ENCODE measurements at places on chromosomes 2 and 18. TPM values are rescaled to one million over a fixed set of nuclear protein-coding genes. Genes with fewer than 3 reads are reported as not detected.

GRCh38 chr18:35468711-35469110 is 29.0 kb downstream of the INO80C start:
- no peak overlapping the region for H3K4me3 ChIP-seq
- H3K36me3 ChIP-seq, result peaks cover 4% of the 10 kb centered on the region
- H3K27me3 ChIP-seq, result no peaks in the 10 kb centered on the region
- no peak overlapping the region for H3K27ac ChIP-seq
- H3K4me1 ChIP-seq, result peaks cover 2% of the 10 kb centered on the region

DNA sequence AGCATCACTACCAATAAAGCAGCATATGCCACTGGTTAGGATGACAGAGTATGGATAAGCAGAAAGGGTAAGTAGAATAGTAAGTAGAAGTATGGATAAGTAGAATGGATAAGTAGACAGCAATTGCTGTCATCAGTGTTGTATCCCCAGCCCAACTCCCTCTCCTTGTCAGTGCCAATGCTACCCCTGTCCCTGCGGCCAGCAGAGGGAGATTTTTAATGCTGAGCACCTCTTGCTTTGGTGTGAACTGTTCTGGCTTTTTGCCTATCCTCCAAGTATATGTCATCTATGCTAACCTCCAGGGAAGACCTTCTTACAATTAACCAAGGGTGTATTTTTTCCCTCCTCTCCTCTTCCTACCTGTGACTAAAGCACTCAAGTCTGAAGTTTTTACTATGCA is 136.7 kb upstream of the SPHKAP start:
- H3K4me1 ChIP-seq, result no peaks in the 10 kb centered on the region
- H3K27me3 ChIP-seq, result no peaks in the 10 kb centered on the region
- peak; percentile 90 for DNase-seq
- no peak overlapping the region for H3K4me3 ChIP-seq
- H3K36me3 ChIP-seq, result no peaks in the 10 kb centered on the region

BMP10 gene
- total RNA-seq, result not detected

DNA sequence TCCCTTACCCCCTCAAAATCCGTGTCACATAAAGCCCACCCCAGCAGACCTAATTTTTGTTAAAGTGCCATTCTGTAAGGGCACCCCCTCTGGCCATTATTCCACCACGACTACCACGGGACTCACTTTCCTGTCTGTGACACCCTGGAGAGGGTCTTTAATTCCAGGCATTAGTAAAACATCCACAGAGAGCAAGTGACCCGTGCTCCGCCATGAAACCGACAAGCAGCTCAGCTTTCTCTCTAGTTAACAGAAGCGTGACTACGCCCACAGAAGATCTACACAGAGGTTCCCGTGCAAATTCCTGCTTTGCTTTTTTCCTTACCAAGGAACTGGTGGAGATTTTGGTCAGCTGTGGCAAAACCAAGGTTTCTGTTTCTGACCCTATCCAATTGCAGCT is 4.4 kb downstream of the SIGLEC15 start:
- peaks cover 7% of the 10 kb centered on the region for H3K4me1 ChIP-seq
- no peaks in the 10 kb centered on the region for H3K36me3 ChIP-seq
- H3K4me3 ChIP-seq, result no peak overlapping the region
- H3K27ac ChIP-seq, result no peak overlapping the region
- DNase-seq, result no peak

DNA sequence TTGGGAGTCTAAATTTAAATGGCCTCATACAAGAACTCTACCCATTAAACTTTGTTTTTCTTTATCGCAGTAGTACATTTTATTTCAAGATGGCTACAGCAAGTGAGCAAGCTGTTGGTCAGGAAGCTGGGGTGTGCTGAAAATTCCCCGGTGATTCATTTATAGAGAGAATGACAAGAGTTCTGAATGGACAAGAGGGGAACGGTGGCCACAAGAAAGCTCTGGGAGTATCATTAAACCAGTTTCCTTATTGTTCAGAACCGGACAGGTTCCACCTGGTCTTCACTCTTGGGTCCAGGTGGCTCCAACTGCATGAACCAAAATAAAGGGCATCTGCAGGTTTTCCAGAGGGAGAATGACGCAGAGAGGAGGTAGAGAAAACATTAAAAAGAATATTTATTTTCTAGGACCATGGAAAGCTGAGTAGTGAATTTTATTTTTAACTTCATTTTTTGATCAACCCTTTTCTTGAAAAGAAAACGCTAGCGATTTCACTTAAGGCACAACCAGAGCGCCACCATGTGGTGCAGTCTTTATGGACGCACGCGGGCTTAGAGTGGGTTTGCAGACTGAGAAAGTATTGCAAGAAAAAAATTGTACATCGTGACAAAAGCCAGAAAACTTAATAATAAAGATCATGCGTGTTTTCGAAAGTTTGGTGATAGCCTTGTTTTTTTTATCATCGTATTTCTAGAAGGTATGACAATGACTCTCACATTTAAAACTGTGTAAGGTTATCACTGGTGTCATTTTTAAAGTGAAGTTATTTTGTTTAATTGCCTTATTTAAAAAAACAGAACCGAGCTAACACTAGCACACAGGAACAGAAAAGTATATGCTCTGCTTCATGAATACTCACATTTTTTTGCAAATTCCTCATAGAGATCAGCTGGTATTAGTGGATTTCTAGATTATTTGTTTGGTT is 97.9 kb upstream of the NOL4 start:
- H3K4me1 ChIP-seq, result no peaks in the 10 kb centered on the region
- H3K27ac ChIP-seq, result no peak overlapping the region
- H3K27me3 ChIP-seq, result no peaks in the 10 kb centered on the region
- H3K36me3 ChIP-seq, result no peaks in the 10 kb centered on the region
- no peak overlapping the region for H3K4me3 ChIP-seq
- DNase-seq, result peak; percentile 85

IMP4 gene
- 56.1 TPM for total RNA-seq

DNA sequence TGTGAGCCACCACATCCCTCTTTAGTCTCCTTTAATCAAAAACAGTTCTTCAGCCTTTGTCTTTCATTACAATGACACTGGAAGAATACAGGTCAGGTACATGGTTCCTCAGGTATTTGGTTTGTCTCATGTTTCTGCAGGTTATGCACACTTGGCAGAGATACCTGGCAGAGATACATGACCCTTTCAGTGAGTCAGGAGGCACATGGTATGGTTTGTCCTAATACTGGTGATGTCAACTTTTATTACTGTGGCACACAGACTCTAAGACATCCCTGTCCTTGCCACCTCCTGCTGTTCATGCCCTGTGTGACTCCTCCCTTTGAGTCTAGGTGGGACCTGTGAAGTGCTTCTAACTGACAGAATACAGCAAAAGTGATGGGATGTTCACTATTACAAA is 58.4 kb downstream of the SPIRE1 start:
- DNase-seq, result no peak
- peaks cover 2% of the 10 kb centered on the region for H3K4me1 ChIP-seq
- H3K4me3 ChIP-seq, result no peak overlapping the region
- no peaks in the 10 kb centered on the region for H3K36me3 ChIP-seq
- no peak overlapping the region for H3K27ac ChIP-seq

DNA sequence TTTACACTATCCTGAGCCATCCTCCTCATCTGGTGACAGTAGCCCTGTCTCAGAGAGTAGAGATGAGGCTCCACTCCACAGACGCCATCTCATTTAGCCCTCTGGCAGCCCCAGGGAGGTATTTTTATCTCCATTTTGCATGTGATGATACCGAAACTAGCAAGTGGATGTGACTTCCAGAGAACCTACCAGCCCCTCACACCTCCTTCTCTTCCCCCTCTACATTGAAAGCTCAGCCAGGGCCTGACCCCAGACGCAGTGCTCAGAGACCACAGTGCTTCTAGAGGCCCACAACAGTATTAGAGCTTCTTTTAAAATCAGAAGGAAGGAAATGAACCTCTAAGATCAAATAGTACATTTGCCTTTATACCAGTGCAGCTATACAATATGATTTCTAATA is 8.3 kb downstream of the GYPC start:
- no peak overlapping the region for H3K4me3 ChIP-seq
- DNase-seq, result no peak
- H3K4me1 ChIP-seq, result no peaks in the 10 kb centered on the region
- H3K27me3 ChIP-seq, result no peaks in the 10 kb centered on the region

DNA sequence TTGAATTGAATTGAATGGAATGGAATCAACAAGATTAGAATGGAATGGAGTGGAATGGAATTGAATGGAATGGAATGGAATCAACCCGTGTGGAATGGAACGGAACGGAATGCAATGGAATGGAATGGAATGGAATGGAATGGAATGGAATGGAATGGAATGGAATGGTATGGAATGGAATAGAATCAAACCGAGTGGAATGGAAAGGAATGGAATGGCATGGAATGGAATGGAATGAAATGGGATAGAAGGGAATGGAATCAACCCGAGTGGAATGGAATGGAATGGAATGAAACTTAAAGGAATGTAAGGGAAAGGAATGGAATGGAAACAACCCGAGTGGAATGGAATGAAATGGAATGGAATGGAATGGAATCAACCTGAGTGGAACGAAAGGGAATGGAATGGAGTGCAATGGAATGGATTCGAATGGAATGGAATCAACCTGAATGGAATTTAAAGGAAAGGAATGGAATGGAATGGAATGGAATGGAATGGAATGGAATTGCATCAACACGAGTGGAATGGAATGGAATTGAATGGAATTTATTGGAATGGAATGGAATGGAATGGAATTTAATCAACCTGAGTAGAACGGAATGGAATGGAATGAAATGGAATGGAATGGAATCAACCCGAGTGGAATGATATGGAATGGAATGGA is 1146.6 kb downstream of the RPIA start:
- no peak overlapping the region for H3K4me3 ChIP-seq
- H3K27me3 ChIP-seq, result no peaks in the 10 kb centered on the region
- H3K27ac ChIP-seq, result no peak overlapping the region
- no peaks in the 10 kb centered on the region for H3K4me1 ChIP-seq

GRCh38 chr18:76349067-76349715 is 145.9 kb downstream of the ZNF516 start:
- H3K27ac ChIP-seq, result no peak overlapping the region
- H3K4me3 ChIP-seq, result no peak overlapping the region
- H3K4me1 ChIP-seq, result no peaks in the 10 kb centered on the region
- no peaks in the 10 kb centered on the region for H3K36me3 ChIP-seq
- H3K27me3 ChIP-seq, result no peaks in the 10 kb centered on the region

All from endodermal cell (in vitro differentiated cells).